ENCODE measurements at places on chromosomes 4 and X.
A peak's percentile ranks its signal among the peaks of the same experiment; 100 is the strongest.

- no peak for DNase-seq
Measured at GRCh38 chr4:41678086-41678816, 70.3 kb downstream of the PHOX2B start.

GRCh38 chr4:66252291-66252690 is 582.0 kb upstream of the EPHA5 start:
- DNase-seq: peak; percentile 57

DNA sequence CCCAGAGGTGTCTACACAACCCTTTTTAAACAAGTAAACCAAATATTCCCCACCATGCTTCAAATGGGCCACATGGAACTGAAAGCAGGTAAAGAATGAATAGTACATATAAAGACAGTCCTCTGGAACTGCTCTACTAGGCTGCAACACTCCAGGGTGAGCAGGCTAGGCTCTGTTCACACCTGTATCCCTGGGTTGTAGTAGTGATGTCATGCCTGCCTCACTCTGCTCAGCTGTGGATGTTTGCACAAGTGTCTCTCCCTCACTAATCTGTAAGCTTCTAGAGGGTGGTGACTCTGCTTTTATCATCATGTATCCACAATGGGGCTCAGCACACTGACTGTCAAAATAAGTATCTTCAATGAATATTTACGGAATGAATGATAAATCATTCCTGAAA is 20.4 kb downstream of the LEF1 start:
- no peak for DNase-seq

DNA sequence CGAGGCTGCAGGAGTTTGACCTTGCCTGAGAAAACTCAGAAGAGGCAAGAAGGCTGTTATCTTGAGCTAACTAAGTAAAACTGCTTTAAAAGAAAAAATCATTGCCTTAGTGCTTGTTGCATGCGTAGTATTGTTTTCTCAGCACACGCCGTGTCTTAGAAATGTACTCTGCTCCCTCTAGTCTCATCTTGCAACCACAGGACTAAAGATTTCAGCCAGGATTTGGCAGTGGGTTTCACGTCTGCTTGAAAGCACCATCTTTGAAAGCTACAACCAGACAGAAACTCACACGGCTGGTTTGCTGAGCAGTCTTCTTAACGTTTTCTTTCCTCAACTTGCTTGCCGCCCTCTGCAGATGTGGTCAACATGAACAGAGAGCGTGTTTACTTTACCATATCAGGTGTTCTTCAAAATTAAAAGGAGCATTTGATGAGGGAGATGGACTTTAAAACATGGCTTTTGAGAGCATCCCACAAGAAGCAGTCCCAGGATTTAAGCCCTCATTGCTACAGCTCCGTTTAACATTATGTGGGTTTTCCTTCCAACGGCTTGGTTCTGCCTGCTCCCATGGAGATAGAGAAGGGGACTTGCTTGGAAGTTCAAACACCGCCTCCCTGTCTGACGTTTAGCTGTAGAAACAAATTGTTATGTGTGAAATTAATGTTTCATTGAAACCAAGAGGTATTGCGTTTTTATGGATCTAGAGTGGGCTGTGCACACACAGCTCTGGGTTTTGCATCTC is 3.4 kb downstream of the SORCS2 start:
- DNase-seq: no peak

- no peak for DNase-seq
Measured at GRCh38 chr4:45568694-45569093, 555.2 kb downstream of the GABRG1 start.
